ENCODE measurements at places on chromosomes 3 and 15.

DNA sequence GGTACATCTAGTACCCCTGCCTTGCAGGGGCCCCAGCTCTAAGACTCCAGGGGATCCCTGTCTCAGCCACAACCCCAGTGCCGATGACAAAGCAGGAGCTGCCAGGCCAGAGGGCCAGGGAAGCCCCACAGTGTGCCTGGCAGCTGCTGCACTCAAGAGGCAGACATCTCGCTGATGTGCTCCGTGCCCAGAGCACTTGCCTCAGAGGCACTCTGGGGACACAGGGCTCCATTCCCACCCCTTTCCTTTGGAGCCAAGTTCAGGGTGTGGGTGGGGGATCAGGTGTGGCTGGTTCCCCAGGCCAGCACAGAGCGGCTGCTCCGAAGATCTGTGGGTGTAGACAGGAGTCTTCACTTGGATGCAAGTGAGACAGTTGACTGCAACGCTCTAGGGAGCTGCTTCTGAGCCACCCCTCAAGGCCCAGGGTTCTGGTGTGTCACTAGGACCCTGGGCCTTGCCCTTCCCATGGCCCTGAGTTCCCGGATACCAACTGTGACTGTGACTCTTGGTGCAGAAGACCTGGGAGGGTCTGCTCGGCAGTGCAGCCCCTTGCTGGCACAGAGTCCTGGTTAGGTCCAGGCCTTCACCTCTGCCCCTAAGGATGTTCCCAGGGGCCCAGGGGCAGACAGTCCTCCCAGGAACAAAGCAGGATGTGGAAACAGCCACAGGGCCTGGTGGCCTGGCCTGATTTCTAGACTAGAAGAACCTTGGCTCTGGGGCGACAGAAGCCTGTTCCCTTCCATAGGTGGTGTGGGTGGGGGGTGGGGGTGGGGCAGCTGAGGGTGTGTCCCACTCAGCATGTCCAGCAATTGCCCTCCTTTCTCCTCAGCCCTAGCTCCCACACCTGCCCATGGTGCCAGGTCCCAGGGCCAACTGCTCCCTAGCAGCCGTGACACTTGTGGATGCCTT, 2.5 kb downstream of the NT5DC2 start:
- ATAC-seq, result no peak

GRCh38 chr3:101942356-101942755, 93.0 kb downstream of the NFKBIZ start:
- no peak for ATAC-seq

- no peak for ATAC-seq
Observed at GRCh38 chr3:156037356-156037755, 83.0 kb upstream of the KCNAB1 start.

DNA sequence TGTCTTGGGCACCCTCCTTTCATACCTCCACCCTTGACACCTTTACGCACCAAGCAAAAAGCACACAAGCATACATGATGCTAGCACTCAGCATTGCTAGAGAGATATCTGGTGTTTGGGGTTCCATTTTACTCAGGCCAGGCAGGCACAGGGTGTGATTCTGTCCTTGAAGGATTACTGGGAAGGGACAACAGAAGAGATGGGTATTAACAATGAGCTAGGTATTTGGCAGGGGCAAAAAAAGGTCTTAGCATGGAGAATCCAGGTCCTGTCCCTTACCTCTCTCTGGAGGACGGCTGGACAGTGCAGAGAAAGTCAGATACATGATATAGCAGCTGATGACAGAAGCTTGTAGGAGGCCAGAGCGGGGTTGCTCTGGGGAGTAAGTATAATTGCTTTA, 3.5 kb downstream of the SERINC4 start:
- ATAC-seq, result no peak

DNA sequence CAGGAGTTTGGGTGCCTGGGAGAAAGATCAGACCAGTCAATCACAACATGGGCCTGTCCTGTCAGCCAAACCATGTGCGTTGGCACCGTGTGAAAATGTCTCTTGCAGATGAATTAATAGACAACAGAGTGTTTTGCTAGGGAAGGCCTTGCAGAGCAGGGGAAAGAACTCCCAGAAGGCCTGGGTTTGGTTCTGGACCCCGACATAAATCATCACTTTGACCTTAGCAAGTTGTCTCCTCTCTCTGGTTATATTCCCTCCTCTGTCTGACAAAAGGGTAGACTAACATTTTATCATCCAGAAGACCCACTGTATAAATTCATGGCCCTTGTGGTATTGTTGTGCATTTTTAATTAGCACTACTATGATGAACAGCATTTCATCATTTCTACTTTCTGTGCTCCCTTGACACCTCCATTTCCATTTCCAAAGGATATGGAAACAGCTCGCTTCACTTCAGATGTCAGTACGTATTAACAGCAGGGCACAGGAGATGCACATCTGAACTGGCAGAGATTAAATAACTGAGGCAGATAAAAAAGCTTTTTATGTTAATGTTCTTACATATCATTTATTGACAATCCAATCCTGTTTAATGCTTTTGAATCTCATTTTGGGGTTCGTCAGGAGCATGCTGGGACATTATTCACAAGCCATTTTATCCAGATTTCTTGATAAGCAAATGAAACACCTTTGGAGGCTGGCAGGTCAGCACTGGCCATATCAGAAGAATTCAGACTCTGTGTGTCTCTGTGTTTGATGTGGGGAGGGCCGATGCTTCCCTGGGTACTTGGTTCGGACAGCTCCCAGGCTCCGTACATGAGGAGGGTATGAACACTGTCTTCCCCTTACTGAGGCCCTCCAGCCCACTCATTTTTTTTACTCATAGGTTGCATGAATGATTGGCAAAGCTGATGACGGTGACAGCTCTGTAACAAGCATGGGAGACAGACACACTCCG, 28.2 kb upstream of the IL12A start:
- no peak for ATAC-seq

DNA sequence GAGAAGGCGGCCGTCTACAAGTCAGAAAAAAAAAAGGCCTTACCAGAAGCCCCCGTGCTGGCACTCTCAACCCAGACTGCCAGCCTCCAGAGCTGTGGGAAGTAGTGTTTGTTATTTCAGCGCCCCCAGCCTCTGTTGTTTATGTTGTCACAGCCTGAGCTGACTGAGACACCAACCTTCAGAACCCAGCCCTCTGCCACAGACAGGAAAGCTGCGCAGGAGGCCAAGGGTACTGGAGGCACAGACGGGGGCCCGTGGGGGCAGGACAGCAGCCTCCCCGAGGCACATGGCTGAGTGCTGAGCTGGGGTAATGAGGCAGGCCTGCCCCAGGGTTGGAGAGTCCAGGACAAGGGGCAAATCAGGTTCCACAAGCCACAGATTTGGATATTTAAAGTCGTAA, 33.7 kb downstream of the HCN4 start:
- no peak for ATAC-seq

DNA sequence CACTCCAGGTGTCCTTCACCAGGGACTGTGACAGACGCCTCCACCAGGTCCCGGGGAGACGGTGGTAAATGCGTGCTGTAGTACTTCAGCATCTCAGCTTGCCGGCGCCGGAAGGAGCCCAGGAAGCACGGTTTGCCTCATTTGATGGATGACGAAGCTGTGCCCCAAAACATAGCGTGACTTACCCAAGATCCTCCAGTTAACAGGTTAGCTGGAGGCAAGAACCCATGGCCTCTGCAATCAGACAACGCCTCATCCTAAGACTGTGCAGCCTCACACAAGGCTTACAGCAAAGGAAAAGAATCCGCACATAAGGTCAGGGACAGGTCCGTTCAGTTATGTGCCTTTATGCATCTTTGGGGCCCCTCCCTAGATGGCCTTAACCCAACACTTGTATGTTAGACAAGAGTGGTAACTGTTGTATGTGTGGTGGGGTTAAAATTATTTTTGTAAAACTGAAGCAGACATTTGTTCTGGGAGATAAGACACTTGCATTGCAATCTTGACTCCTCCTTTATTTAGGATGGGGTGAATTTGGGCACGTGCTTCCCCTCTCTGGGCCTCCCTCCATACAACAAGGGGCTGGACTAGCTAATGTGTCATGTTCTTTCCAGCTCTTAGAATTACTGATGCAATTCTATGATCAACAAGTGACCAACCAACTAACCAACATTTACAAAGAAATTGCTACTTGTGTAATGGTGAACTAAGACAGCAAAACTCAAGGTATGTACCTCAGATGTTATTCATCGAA, 39.4 kb downstream of the VGLL4 start:
- ATAC-seq, result no peak

GRCh38 chr3:74593152-74593551, 21.3 kb downstream of the CNTN3 start:
- ATAC-seq, result no peak

- no peak for ATAC-seq
Observed at GRCh38 chr15:70088887-70089691, 8.6 kb downstream of the TLE3 start.

DNA sequence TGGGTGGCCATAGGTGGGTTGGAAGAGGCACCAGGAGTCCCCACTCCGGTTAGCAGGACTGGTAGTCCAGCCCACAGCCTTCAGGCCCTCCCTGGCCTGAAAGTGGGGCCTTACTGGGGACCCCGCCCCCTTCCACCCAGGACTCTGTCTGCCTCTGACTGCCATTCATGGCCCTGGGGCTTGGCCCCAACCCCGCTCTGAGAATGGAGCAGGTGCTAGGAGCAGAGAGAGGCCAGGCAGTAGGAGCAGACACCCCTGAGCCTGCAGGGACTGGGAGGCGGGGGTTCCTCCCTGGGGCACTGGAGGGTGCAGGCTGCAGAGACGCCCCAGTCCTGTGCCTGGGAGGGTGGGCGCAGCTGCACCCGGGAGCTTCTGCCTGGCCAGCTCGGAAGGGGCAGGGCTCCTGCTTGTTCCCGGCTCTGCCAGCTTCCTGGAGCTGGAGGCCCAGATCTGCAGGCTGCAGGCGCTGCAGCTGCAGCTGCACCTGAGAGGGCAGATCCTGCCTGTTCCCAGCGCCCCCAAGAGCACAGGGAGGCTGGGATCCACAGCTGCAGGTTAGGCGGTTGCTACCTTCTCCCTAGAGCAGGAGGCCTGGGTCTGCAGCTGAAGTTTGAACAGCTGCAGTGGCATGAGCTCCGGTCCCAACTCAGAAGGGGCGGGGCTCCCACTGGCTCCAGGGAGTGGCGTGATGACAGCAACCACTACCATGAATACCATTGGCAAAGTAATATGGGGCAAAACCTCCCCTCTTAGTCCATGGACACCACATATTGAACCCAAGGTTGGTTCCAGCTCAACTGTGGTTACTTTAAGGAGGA, 194.7 kb downstream of the SQOR start:
- no peak for ATAC-seq

DNA sequence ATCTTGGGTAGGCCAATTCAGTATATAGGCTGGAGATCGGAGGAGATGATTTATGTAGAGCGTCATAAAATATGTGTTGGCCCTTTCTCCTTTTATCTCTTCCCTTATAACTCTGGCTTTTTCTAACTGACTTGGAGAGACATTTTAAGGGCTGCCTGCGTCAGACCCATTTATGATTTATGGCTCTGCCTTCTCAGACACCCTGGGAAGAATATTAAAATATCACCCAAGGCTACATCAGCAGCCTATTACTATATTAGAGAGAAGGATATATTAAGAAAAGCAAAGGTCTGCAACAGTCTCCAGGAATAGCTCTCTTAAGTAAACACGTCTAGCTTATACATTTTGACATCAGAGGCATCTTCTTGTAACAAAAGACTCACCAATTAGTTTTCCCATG, 179.4 kb downstream of the SV2B start:
- ATAC-seq, result no peak

- ATAC-seq, result no peak
Observed at GRCh38 chr3:148756311-148756710, 58.6 kb downstream of the AGTR1 start.

DNA sequence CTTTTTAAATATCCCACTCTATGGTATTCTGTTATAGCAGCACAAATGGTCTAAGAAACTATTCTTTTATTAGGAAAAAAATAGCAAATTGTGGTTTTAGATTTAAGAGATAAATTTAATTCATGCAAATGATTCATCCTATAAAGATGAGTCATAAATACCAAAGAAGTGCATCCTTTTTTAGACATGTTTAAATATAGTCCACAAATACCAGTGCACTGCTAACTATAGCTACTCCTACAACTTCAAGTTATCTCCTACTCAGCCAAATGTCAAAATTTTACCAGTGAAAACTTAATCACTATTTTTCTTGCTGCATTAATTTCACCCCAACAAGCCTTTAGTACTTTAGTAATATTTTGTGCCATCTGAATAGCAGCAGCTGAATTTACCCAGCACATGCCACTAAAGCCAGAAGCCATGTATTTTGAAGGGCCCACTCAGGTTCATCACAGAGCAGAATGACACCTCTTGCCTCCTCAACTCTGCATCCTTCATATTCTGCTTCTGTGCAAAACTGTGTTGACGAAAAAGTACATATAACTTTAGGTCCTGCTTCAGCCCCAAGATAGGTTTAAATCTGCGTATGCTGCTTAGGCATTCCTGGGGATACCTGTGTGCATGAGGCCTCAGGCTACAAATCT, 24.9 kb downstream of the CX3CR1 start:
- peak; percentile 67 for ATAC-seq

DNA sequence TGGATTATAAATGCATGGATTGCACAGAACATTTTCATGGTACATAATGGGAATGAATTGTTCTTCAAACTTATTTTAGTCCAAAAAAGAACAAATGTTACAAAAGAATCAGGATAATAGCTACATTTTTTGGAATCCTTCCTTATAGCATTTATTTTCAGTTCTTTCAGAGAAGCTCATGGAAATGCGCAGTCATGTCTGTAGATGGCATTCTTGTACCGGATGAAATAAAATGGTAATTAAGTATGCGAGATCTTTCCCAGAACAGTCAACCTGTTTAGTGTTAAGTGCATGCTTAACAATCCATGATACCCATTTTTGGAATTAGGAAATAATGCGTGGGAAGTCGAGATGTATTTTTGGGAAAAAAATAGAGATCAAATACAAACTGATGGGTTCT, 38.2 kb upstream of the GOLGA8B start:
- no peak for ATAC-seq

- ATAC-seq, result no peak
Observed at GRCh38 chr15:28281876-28282275, 40.1 kb downstream of the HERC2 start.

GRCh38 chr3:74906181-74906580, 291.7 kb upstream of the CNTN3 start:
- ATAC-seq, result no peak

DNA sequence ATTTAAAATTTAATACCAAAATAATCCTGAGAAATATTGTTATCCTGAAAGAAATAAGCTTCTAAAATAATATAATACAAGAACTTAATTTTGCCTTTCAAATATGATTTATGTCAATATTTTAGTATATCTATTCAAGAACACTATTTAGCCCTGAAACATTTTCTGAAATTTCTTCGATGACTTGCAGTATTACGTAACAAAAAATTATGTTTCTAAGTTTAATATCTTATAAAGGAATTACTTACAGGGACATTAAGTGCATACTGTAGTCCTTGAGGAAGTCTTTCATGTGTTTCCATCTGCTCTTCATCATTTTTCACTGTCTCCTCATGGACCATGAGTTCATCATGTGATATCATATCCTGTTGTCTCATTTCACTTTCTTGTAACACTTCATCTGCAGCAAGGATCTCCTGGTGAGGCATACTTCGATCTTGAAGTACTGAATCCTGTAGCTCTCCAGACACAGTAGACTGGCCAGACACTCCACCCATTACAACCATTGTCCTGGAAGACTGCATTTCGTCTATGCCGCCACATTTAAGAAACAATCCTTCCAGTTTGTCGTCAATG, 62.0 kb downstream of the ZNF148 start:
- ATAC-seq, result no peak

- ATAC-seq, result no peak
Observed at GRCh38 chr15:70247281-70247680, 149.6 kb upstream of the TLE3 start.

All from activated CD4-positive, CD25-positive, alpha-beta regulatory T cell treated with anti-CD3 and anti-CD28 coated beads, Interleukin-2, amount 50 U/mL, for 24 hours (primary cell).